ENCODE measurements at places on chromosomes 7 and 10.

DNA sequence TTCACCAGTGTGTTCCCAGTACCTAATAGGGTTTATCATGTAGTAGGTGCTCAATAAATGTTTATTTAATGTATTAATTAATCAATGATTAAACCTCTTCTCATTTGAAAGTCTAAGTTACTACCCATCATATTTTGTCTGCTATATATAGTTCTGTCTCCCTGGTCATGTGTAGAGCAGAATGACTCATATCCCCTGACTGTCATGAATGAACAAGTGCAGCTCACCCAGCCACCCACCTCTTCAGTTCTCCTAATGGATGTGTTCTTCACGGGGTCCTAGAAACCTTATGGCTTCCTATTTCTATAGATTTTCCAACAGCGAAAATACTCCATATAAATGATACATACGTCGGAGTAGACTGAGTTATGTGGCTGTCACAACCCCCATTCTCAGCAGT is 64.5 kb downstream of the HIF1AN start:
- DNase-seq: no peak

- DNase-seq: no peak
Measured at GRCh38 chr7:109527833-109528232, 958.2 kb downstream of the DNAJB9 start.

GRCh38 chr7:105715528-105715927 is 134.2 kb upstream of the EFCAB10 start:
- DNase-seq: no peak

- DNase-seq: no peak
Measured at GRCh38 chr7:46301677-46302076, 380.6 kb upstream of the IGFBP3 start.

DNA sequence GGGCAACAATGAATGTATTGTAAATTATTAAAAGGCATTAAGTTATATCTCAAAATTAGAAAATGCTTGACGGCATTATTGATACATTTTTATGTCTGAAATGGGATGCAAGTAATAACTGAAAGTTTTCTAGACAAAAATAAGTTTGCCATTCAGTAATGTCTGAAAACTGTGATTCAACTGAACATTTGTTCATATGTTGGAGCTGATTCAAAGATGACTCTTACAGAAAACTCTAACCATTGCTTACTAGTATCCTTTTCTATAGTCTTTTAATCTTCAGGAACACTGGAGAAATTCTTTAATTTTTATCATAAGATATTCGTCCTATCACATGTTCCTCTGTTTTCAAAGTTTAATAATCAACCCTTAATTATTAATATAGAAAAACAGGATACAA is 71.1 kb upstream of the TFEC start:
- DNase-seq: no peak

GRCh38 chr7:96837593-96837992 is 127.9 kb upstream of the SEM1 start:
- DNase-seq: no peak

DNA sequence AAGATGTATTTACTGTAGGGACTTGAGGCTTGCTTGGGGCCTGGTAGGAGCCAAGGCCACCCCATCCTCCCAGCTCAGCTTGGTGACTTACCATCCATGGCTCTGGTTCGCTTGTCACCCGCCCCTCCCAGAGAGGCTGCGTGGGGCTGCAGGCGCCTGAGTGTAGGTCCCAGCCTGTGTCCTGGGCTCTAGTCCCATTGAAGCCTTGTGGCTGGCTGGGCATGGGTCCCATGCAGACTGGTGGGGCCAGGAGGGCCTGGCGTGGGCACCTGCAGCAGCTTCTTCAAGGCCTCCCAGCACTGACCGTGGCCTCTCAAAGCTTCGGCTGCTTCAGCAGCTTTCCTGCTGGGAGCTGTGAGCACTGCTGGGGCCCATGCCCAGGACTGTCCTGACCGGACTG is 118.1 kb downstream of the INPP5A start:
- no peak for DNase-seq

- no peak for DNase-seq
Measured at GRCh38 chr7:41735206-41735605, 32.3 kb upstream of the INHBA start.

DNA sequence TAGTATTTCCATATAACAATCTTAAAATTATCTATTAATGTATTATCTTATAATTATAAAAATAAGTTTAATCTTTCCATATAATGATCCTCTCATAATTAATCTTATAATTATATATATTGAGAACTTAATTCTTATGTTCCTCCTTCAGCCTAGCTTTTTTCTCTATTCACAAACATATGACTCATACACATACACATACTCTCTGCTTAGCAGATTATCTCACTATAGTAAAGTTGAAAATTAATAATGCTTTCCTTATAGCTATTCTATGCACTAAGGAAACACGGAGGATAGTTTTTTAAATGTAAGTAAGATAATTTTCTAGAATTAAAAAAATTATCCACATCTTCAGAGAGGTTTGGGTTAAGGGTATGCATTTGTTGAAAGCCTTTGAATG is 47.7 kb upstream of the ITGB8 start:
- no peak for DNase-seq

- no peak for DNase-seq
Measured at GRCh38 chr10:5575144-5575481, 50.4 kb downstream of the CALML3 start.

- DNase-seq: no peak
Measured at GRCh38 chr7:142436601-142437000, 178.7 kb upstream of the PRSS58 start.

DNA sequence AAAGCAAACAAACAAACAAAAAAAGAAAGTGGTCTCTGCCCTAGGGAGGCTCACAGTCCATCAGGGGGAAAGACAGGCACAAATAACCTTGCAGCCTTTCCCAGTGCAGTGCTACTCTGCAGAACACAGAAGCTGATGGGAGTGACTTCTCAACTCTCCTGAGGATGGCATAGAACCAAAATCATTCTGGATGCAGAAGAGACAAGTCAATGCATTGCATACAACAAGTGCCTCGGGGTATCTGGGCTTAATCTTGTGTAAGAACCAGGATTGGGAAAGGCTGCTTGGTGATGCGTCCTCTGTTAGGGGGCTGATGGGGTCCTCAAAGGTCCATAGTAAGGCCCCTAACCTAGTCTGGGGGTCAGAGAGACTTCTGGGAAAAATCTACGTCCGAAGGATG is 68.9 kb downstream of the NEURL1 start:
- DNase-seq: no peak

GRCh38 chr10:118939211-118940007 is 90.1 kb upstream of the NANOS1 start:
- no peak for DNase-seq

DNA sequence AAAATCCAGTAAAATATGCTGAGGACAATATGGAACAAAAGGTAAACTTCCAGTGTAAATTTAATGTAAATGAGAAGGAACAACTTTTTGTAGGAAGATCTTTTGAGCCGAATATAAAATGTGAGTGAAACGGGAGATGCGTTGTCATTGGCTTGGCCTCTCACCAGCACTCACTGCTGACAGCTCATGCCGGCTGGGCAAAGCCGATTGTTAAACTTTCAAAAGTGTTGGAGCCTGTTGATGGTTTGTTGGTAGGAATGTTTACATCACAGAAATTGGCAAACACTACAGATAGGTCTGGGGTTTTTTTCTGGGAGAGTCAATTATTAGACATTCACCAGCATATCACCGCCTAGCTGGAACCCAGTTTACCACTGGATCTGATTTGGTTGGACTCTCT is 6.1 kb downstream of the PSTK start:
- no peak for DNase-seq

DNA sequence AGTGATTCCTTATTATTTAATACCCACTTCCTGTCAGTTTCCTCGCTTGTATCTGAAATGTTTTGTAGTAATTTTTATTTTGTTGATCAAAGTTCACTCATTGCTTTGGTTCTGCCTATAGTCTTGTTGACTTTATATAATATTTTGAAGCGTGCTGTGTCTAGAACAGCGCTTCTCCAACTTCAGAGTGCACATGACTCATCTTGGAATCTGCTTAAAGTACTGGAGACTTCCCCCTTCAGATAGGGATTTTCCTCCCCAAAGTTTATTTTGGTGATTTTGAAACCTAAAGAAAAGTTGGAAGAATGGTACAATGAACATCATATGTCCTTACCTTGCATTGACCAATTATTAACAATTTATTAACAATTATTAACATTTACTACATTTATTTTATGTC is 5.8 kb downstream of the COMTD1 start:
- DNase-seq: no peak

- no peak for DNase-seq
Measured at GRCh38 chr7:45578022-45578421, 3.9 kb downstream of the ADCY1 start.

DNA sequence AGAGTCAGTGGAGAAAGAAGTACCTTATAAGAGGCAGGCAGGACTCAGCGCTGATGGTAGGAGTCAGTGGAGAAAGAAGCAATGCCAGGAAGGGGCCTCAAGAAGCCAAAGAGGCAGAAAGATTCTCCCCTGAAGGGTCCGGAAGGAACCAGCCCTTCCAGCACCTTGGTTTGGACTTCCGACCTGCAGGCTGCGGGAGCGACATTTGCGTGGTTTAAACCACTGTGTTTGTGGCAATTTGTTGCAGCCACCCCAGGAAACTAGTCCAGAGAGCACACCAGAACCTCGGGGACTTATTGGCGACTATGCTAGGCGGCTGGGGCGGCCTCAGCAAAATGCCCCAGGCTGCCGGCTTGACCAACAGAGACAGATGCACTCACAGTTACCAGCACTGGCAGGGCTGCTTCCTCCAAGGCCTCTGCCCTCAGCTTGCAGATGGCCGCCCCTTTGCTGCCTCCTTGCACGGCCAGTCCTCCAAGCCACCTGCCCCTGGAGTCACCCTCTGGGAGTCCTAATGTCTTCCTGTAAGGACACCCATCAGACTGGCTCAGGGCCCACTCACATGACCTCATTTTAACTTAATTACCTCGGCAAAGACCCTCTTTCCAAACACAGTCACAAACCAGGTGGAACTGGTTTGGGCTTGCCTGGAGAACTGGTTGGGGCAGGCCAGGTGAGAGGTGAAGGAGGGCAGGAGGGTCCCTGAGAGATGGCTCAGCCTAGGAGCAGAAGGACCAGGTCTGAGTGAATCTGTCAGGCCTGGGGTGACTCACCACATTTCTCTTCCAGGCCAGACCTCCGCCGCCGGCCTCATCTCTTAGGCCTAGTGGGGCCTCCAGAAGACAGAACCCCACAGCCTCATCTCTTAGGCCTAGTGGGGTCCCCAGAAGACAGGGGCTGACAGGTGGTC is 26.1 kb downstream of the CALML3 start:
- no peak for DNase-seq

- DNase-seq: no peak
Measured at GRCh38 chr7:2575733-2576340, 17.1 kb downstream of the IQCE start.

DNA sequence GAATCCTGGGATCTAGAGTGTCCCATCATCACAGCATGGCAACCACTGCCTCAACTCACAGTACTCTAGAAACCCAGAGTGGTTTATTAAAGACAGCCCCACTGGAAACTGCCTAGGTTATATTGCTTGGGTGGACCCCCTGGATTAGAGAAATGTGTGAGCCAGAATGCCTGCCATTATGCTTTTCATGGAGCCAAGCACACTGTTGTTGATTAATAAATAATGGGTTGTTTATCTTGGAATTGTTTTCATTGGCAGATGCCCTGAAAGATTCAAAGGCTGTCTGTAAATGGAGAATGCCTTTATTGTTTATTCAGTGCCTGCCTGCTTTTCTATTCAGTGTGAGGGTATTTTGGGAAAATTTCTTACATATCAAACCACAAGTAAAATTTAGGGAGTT is 52.1 kb downstream of the GNAI1 start:
- DNase-seq: no peak

DNA sequence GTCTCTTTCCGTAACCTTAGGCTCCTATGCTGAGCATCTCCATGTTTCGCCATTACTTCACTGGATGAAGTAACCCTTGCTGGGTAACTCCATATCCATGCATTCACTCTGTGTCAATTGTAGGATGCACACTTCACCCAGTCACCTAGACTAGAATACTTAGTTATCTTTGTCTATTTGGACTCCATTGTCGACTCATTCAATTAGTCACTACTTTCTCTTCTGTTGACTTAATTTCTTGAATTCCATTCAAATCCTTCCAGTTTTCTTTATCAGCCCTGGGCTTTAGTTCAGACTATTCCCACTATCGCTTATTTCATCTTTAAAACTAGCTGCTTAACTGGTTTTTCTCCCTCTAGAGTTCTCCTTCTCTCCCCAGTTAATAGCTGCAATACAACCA is 111.3 kb upstream of the TNS3 start:
- DNase-seq: no peak

DNA sequence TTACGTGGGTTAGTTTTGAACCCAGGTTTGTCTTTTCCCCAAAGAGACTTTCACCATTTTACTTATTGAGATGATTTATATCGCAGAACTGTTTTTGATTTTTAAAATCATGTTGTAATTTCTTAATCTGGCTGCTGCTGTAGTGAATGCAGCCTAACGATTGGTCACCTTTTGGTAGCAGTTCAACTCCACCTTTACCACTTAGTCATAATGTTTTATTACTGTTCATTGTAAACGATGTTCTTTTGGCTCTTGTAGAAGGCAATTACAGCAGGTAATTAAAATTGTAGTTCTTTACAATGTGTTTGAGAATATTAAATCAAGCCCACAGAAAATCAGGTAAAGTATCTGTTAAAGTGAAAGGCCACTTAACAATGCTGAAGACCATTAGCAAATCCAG is 531.1 kb downstream of the SDK1 start:
- DNase-seq: no peak

- no peak for DNase-seq
Measured at GRCh38 chr10:17795083-17795482, 14.1 kb upstream of the MRC1 start.

DNA sequence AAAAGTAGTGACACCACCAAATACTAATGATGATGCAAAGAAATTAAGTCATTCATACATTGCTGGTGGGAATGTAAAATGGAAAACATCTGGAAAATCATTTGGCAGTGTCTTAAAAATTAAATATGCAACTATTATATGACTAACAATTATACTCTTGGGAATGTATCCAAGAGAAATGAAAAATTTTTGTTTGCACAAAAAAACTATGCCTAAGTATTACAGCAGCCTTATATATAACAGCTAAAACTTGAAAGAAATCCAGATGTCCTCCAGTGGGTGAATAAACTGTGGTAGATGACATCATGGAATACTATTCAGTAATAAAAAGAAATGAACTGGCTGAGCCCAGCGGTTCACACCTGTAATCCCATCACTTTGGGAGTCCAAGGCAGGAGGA is 132.0 kb downstream of the NEBL start:
- DNase-seq: no peak

GRCh38 chr10:124174673-124175645 is 81.6 kb upstream of the CHST15 start:
- no peak for DNase-seq

Data from CD8-positive, alpha-beta T cell (primary cell).